ENCODE measurements at places on chromosomes 5 and 9.

- no peak for DNase-seq
Measured at GRCh38 chr9:94164806-94165549, 80.7 kb downstream of the PTPDC1 start.

GRCh38 chr5:143241892-143242291 lies 161.6 kb downstream of the NR3C1 start:
- no peak for DNase-seq

DNA sequence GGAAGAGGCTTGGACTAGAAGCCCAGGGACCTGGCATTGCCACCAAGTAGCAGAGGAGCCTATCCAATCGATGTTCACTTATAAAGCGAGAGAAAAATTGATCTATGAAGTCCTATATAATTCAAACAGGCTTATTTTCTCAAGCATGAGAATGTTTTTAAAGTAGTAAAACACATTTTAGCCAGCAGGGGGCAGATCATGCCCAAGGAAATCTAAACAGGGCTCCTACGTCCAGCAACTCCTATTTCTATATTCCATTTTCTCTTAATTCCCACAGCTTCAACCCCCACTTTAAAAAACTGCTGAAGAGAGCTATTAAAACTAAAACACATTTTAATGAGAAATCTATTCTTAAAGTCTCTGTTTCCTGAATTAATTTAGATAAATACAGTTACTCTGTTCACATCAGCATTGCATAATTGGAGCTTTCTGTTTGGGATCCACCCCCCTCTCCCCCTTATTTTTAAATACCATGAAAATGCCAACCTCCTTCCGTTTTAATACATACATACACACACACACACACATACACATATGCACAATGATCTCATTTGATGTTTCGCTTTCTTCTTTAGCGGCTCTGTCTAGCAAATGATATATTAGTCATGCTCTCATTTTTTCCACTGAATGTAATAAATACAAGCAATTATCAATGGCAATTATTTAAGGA lies 144.9 kb downstream of the MYO10 start:
- peak; percentile 38 for DNase-seq

DNA sequence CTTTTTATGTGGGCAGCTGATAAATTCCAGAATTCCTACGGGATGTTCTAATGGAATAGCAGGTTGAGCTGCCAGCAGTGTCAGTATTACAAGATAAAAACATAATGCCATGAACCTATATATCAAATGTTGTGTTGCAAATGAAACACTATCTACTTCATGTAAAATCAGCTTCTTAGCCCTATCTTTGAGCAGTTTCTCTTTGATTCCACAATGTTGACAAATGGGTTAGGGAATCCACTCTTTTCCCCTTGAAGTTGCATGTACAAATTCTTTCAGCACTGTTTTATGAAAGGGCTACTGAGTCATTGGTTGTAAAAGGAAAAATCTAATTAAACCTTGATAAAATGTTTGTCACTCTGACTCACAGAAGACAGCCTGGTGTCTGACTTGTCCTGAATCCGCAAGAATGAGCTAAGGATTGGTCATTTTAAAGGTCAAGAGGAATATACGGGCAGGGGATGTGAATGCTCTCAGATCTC lies 950.6 kb upstream of the NUDT12 start:
- no peak for DNase-seq

GRCh38 chr9:104882086-104882485 lies 45.9 kb downstream of the ABCA1 start:
- no peak for DNase-seq

- no peak for DNase-seq
Measured at GRCh38 chr9:127014216-127014909, 99.8 kb downstream of the RALGPS1 start.

GRCh38 chr5:131068076-131068475 lies 97.0 kb downstream of the HINT1 start:
- DNase-seq = no peak

- DNase-seq = no peak
Measured at GRCh38 chr5:144202072-144202471, 31.4 kb downstream of the KCTD16 start.

- no peak for DNase-seq
Measured at GRCh38 chr5:42851481-42851880, 39.8 kb upstream of the SELENOP start.

DNA sequence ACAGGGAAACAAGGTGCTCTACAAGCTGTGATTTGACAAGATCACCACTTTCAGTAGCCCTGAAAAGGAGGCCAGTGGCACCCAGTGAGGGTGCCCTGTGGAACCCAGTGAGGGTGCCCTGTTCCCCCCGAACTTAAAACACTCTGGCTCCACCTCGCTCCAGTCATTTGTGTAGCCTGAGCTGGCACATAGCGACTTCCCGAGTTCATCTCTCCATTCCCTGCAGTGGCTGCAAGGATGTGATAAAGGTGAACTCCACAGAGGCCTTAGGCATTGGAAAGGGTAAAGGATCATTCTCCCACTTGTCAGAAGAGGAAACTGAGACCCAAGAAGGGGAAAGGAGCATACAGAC lies 21.9 kb upstream of the ANXA6 start:
- DNase-seq = no peak

- no peak for DNase-seq
Measured at GRCh38 chr9:20643660-20644059, 21.4 kb upstream of the MLLT3 start.

- no peak for DNase-seq
Measured at GRCh38 chr5:153439130-153439529, 51.3 kb upstream of the GRIA1 start.

GRCh38 chr5:140324041-140324600 lies 21.2 kb upstream of the PFDN1 start:
- DNase-seq = no peak

Measured in NCI-H1417 treated with DMSO at 0.1 percent for 48 hours (cell line).